C1 segment of cervical spinal cord (tissue), 14 donors: ENCODE measurements at places on chromosomes 7 and 10.

DNA sequence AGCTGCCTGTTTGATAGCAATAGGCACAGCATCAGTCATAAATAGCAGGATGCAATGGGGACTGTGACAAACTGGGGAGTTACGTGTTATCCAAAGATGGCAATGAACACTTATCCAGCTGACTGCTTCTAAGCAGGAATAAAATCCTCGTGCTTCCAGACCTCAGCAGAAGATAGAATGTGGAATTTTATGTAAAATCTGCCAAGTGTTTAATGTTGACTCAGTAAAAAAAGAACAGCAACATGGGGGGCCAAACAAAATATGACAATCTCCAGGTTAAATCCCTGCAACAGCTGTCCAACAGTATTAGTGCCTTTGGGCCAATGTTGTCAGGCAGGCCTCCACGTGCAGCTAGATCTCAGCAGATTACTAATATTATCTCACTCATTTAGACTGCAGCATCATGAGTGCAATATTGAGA, 127.3 kb downstream of the SEMA3C start:
- no peak for DNase-seq

DNA sequence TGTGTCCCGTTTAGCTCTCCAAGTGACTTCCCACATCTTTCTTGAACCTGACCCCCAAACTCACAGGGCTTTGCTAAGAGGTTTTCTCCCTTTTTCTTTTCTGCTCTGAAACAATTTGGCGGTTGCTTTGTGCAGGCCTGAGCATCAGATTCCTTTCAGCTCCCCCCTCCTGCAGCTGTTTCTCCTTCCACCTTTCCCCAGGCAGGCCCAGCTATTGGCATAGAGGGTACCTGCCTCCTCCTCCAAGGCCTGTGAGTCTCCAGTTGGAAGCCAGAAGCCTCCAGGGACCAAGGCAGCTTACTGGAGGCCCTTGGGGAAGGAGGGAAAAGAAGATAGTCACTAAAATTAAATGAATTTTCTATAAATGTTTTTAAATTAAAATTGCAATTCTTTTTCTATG, 7.7 kb downstream of the VAX1 start:
- DNase-seq = no peak

DNA sequence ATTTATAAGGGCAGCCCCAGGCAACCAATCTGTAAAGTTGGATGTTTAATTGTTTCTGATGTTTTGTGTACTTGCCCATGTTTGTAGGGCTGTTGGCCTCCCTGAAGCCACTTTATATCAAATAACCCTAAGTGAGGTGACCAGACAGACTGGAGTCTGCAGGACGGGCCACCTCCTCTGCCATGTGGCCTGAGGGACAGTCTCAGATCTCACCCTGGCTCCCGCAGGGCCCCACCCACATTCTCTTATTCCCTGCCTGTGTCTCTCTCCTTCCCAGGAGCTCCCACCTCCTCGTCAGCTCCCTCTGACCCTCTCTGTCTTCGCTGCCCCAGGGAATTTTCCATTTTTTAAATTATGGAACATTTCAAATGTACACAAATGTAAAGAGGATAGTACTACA, 9.5 kb upstream of the C10orf71 start:
- no peak for DNase-seq

DNA sequence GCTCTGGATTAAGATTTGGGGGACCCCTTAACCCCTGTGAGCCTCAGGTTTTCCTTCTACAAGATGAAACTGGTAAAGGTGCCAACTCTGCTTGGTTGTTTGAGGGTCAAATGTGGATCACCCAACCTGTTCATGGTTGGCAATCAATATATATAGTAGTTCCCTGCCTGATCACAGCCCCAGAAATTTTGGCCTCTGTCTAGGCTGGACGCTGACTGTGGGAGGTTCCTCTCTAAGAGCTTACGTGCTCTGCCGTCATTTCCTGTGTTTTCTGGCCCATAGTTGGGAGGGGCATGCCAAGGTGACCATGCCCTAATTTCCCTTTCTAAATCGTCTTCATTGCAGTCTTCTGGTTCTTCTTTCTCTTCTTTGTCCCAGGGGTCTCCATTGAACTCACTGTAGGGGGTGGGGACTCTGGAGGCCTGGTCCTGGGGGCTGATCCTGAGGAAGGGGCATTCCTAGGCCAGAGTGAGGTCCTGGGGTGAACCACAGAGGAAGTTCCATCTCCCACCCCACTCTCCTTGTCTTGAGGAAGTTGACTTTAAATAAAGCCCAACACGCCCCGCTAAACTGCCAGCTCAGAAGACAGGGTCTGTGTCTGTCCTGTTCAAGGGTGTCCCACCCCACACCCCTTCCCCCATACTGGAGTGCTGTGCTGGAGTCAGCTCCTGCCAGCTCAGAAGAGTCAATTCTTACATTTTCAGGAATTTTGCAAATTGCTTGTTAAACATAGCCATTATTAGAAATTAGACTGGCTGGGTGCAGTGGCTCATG, 98.9 kb upstream of the SDK1 start:
- DNase-seq = no peak

DNA sequence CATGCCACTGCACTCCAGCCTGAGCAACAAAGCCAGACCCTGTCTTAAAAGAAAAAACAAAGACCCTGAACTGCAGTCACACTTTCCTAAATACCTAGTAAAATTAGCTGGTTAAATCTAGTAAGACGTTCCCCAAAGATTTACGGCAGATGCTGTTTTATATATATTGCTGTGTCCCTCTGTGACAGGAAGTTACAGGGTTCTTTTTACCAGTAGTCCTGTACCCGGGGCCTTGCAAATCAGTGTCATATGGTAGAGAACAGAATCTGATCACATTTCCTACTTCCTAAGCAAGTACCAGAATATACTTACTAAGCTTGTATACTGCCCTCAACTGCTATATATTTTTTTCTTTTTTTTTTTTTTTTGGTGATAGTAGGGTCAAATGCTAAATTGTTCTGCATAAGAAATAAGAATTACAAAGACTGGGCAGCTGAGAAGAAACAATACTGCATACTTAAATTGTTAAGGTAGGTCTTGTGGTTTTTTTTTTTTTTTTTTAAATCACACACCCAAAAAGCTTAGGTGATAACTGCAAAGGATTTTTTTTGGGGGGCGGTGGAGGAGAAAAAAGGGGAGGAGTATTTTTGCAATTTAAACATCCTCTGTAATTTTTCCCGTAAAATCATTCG, 27.3 kb upstream of the KMT2E start:
- no peak for DNase-seq
